ENCODE measurements at places on chromosomes 4 and X. TPM values are rescaled to one million over a fixed set of nuclear protein-coding genes. Genes with fewer than 3 reads are reported as not detected.

- DNase-seq, result no peak
- no peaks in the 10 kb centered on the region for H3K4me1 ChIP-seq
- no peak overlapping the region for H3K4me3 ChIP-seq
- H3K27me3 ChIP-seq, result no peaks in the 10 kb centered on the region
- no peaks in the 10 kb centered on the region for H3K36me3 ChIP-seq
- H3K27ac ChIP-seq, result no peak overlapping the region
These were observed 19.5 kb upstream of the TENM3 start for GRCh38 chr4:182223708-182224107.

DNA sequence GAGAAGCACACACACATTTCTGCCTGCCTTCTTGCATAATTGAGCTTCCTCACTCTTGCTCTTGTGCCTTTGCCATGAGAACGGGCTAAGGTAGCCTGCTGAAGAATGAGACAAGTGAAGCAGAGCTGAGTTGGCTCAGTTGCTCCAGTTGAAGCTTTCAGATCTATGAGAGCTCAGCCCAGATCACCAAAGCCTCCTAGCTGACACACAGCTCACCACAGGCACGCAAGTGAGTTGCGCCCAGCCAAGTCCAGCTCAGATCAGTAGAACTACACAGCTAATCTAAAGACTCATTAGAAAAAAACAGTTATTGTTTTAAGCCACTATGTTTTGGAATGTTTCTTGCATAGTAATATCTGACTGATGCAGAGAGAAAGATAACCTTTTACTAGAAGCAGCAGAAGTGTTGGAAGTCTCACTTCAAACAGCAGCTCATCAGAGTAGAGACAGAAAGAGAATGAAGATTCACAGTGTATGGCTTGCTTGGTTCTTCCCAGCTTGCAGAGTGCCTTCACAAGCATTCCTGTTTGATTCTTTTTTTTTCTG, 362.4 kb downstream of the MID1IP1 start:
- peaks cover 3% of the 10 kb centered on the region for H3K27me3 ChIP-seq
- H3K4me3 ChIP-seq, result no peak overlapping the region
- no peaks in the 10 kb centered on the region for H3K36me3 ChIP-seq
- H3K4me1 ChIP-seq, result peaks cover 14% of the 10 kb centered on the region
- H3K27ac ChIP-seq, result no peak overlapping the region
- no peak for DNase-seq

The TBC1D19 gene
- total RNA-seq, result 5.2 TPM

- peaks cover 6% of the 10 kb centered on the region for H3K27me3 ChIP-seq
- no peaks in the 10 kb centered on the region for H3K4me1 ChIP-seq
- H3K36me3 ChIP-seq, result no peaks in the 10 kb centered on the region
- no peak overlapping the region for H3K27ac ChIP-seq
- no peak for DNase-seq
These were observed 2.4 kb upstream of the ZFP92 start for GRCh38 chrX:153408871-153409351.

The PAK3 gene
- 4.0 TPM for total RNA-seq

DNA sequence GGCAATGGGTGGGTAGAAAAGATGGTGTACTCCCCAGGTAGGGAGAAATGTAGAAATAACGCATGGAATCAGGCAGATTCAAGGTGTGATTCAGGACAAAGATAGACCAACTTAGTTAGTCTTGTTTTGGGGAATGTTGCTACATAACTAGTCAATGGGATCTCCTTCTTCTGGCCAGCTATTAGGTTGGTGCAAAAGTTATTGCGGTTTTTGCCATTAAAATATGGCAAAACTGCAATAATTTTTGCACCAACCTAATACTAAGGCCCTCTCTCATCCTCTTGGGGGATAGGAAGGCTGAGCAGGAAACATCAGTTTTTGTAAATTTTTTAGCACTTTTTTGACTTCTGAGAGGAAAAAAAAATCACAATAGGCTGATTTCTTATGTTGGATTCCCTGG, 23.2 kb downstream of the CYBB start:
- H3K36me3 ChIP-seq, result no peaks in the 10 kb centered on the region
- no peak for DNase-seq

GRCh38 chrX:71604141-71604540, 14.2 kb downstream of the CXCR3 start:
- peaks cover 32% of the 10 kb centered on the region for H3K4me1 ChIP-seq
- no peak overlapping the region for H3K4me3 ChIP-seq
- peaks cover 52% of the 10 kb centered on the region for H3K36me3 ChIP-seq
- DNase-seq, result no peak
- H3K27ac ChIP-seq, result no peak overlapping the region

The UGT2B17 gene
- total RNA-seq, result not detected

DNA sequence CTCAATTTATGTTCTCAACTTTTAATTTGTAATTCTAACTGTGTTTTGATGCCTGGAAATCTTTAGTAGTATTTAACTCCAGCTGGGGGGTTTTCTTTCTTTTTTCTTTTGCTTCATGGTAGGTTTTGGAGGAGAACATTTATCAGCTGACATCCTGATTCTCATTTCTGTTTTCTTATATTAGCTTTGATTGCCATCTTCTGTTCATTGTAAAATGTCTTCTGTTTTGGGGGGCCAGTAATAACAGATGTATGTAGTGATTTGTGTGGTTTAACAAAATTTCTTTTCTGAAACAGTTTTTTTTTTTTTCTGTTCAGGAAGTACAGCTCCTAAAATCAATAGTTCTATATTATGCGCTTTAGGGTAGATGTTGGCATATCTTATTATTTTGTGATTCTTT, 182.2 kb downstream of the GABRB1 start:
- H3K27ac ChIP-seq, result no peak overlapping the region
- no peak for DNase-seq
- H3K4me3 ChIP-seq, result no peak overlapping the region
- H3K36me3 ChIP-seq, result no peaks in the 10 kb centered on the region
- no peaks in the 10 kb centered on the region for H3K27me3 ChIP-seq

- no peak for DNase-seq
- H3K4me1 ChIP-seq, result no peaks in the 10 kb centered on the region
- no peaks in the 10 kb centered on the region for H3K36me3 ChIP-seq
These were observed 510.1 kb downstream of the GALNTL6 start for GRCh38 chr4:172323288-172323687.

DNA sequence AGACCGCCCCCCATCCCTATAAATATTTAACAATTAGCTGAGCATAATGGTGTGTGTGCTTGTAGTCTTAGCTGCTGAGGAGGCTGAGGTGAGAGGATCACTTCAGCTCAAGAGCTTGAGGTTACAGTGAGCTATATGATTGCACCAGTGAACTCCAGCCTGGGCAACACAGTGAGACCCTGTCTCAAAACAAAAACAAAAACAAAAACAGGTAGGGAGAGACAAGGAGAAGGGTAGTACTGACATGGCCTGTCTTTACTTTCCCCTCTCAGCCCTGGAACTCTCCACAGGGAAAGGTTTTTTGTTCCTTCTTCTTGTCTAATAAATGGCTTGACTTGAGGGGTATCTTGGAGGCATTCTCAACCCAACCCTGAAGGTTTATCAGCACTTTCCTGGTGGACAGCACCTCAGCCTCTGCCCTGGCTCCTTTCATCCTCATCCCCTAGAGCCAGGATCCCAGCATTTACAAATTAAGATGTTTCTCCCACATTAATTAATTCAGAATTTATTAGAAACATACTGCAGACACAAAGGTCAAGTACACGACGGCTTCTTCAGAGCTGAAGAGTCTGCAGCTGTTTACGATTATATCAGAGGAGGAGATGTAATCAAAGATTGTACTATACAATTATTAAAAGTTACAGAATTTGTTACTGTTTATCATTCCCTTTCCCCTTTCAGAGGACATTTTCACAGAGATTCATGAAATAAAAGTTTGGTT, 131.8 kb downstream of the AFF1 start:
- peaks cover 4% of the 10 kb centered on the region for H3K27me3 ChIP-seq
- no peak overlapping the region for H3K27ac ChIP-seq
- DNase-seq, result no peak
- H3K4me3 ChIP-seq, result no peak overlapping the region
